Fibroblast of skin of left biceps (primary cell): ENCODE measurements at places on chromosomes 6 and 20.
A peak's percentile ranks its signal among the peaks of the same experiment; 100 is the strongest.

- DNase-seq, result peak; percentile 90
These were observed 92.6 kb upstream of the CLDN20 start for GRCh38 chr6:155171109-155171746.

DNA sequence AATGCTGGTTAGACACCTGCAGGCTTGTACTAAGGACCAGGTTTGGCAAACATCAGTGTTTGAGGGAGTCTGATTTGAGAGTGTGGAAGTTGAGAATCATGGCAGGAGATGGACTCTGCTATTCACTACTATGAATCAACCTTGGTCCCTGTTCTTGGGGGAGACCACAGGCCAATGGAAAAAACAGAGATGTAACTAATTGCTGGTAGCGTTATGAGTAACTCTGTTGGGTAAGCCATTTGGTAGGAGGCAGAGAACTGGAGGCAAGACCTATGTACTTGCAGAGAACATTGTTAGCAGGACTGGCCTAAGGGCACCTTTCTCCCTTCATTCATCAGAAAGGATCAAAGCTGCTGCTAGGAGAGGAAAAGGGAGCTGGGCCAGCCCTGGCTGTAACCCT lies 8.3 kb upstream of the WFDC2 start:
- no peak for DNase-seq

DNA sequence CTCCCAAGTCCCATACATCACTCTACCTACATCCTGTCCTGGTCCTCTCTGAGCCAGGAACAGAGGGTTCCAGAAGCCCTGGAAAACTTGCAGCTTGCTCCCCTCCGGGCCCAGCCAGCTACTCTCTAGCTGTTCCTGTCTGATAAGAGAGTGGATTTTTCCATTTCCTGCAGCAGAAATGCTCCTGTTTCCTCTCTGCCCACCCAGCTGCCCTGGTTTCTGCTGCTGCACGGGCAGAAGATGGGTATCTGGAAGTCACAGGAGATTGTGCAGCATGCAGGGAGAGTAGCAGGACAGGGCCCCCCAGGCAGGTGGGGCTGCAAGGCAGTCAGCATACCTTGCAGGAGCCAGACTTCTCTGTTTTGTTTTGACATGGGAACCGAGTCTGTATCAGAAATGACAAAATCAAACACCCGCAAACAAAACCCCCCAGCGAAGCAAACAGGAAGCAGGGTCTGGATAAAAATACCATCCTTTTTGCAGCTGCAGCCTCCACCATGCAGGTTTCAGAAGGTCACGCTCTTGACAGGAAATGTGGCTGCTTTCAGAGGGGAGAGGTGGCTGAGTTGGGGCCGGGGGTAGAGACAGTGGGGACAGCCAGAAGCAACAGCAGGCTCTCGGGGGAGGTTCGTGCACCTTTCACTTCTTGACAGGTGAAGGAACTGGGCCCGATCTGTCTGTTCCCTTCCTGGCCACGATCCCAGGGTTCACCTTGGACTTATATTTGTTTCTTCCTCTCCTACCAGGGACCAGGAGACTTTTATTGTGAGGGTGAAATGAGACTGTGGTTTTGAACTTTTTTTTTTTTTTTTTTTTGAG lies 50.8 kb upstream of the FAM83D start:
- DNase-seq, result no peak

GRCh38 chr6:157261606-157262005 lies 61.7 kb downstream of the TMEM242 start:
- DNase-seq, result no peak

DNA sequence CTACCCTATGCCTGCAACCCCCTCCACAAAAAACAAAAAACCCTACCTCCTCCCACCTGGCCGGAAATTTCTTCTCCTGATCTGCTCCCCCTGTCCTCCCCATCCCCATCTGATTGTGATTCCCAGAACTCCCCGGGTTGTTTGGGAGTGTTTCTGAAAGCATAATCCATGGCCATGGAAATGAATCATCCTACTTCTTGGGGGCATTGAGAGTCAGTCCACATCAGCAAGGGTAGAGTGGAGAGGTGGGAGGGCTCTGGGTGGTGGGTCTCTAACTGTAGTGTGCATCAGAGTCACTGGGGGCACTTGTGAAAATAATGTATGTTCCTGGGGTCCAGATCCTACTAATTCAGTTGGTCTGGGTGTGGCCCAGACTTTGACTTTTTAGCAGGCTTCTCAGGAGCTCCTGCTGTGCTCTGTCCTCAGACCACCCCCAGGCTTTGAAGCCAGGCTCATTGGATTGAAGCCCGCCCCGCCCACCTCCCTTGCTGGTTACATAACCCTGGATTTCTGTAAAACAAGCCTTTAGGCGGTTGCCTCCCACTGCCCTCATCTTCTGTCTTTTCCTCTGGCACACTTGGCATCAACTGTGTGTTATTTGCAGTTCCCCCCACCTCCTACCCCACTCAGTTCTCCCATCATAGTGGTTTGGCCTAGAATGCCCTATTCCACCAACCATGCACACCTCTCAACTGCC lies 10.5 kb downstream of the PIGT start:
- DNase-seq, result no peak

GRCh38 chr20:21184819-21185218 lies 58.9 kb downstream of the KIZ start:
- peak; percentile 19 for DNase-seq

- DNase-seq, result no peak
These were observed 12.1 kb downstream of the TMEM200A start for GRCh38 chr6:130377915-130378314.

DNA sequence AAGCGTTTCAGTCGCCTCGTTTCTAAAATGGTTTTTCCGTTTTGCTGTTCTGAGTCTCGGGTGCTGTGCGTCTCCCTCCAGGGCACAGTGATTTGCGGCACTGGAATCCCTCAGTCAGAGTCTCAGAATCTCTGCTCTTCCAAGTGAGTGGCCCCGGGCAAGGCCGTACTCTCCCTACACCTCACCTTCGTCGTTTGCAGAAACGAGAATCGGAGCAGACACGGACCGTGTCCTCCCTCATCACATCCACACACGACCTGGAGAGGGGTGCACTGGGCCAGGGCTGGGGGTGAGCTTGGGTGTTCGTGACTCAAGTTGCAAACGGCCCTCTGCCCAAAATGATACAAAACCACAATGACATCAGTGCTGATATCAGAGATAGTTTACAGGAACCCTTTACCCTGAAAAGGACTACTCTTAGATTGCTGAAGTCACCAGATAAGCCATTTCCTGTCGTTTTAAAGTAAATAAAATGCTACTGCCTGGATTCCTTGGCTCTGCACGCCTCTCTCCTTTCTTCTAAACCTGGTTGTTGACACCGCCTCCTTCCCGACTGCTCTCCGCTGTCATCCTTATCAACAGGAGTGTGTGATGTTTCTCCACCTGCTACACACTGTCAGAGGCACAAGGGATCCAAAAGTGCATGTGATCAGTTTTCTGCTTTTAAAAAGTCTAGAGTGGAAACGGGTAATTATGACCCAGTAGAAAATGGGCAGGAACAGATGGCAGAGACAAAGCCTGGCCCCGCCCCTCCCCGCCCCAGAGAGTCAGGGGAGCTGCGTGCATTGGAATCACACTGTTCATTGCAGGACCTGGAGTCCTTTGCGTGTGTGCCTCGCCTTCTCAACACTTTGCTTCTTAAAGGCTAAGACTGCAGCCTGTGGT lies 38.4 kb downstream of the KIF25 start:
- no peak for DNase-seq

DNA sequence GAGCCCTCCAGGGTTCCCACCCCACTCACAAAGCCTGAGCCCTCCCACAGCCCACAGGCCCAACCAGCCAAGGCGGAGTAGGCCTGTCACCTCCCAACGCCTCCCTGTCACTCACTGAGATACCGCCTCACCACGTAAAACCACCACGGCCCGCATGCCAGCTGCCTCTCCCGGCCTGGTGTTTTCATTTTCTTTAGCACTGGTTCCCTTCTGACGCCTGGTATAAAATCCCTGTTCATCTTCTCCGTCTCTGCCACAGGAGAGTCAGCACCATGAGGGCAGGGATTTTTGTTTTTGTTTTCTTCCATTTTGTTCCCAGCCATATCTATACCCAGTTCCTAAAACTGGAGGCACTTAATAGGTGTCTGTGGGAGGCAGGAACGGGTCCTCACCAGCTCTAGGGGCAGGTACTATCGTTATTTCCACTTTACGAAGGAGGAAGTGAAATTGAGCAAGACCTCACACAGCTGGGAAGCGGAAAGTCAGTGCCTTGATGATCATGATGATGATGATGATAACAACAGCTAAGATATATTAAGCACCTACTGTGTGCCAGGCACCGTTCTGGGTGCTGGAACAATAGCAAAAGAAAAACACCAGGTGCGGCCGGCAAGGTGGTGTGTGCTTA lies 58.6 kb downstream of the SNAI1 start:
- DNase-seq, result no peak

GRCh38 chr6:49980898-49981297 lies 11.5 kb upstream of the DEFB113 start:
- DNase-seq, result no peak

- DNase-seq, result no peak
These were observed 13.1 kb downstream of the PRDM1 start for GRCh38 chr6:106099235-106099537.

DNA sequence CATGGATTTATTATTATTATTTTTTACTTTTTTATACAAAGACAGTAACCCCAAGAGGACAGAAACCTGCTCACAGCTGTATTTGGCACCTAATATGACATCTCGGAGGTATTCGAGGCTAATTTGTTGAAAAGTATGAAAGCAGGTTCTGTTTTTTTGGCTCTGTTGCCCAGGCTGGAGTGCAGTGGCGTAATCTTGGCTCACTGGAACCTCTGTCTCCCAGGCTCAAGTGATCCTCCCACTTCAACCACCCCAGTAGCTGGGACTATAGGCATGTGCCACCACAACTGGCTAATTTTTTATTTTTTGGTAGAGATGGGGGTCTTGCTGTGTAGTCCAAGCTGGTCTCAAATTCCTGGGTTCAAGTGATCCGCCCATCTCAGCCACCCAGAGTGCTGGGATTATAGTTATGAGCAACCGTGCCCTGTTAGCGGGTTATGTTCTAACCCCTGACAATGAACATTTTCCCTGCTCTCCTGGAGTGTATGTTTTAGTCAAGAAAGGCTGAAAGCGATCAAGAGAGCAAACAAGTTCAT lies 53.7 kb upstream of the ZNF217 start:
- no peak for DNase-seq

GRCh38 chr20:32877507-32877906 lies 18.8 kb downstream of the EFCAB8 start:
- peak; percentile 6 for DNase-seq

- DNase-seq, result no peak
These were observed 242.9 kb downstream of the TBX18 start for GRCh38 chr6:84521511-84521910.

DNA sequence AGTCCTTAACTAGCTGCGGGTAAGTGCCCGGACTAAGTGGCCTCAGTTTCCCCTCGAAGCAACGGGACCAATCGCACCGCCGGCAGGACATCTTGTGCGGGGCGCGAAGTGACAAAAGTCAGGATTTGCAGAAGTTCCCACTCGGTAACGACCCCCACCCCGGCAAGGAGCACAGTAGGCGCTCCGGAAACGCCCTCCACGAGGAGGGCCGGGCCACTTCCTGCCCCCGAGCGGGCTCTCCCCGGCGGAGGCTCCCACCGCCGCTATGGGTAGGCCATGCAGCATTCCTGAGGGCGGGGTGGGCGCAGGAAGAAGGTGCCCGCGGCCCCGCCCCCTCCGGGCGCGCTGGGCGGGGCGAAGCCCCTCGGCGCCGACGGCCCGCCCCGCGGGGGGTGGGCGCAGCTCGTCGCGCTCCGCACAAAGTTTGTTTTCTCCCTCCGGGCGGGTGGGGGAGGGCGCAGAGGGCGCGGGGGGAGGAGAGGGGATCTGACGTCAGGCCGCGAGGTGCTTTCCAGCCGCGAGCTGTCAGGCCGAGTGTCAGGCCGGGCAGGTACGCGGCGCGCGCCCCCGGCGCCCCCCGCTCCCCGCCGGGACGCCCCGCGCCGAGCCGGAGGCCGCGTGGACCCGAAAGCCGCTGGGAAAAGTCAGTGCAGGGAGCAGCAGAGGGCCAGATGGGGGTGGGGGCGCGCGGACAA lies at the start of gene TGIF2:
TSS of gene TGIF2 (plus strand) at position 495 of the 695 bp plus-strand sequence. CDS start 5,178 bp downstream, outside the sequence.
- DNase-seq, result peak; percentile 77

DNA sequence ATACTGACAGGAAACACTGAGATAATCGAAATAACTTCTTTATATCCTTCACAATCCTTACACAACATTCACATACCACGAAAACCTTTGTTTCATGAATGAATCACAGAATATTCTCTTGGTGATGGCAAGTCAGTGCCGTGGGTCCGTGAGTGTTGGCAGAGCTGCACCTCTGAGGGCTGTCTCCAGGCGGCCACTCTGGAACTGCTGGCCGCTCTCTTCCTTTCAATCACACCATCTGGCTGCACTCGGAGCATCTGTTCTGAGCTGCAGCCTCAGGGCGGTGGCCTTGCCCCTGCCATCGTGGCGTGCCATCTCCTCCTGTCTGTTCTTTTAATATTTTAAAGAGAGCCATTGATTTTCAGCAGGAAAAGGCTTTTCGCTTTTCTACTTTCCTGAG lies 129.4 kb upstream of the AFDN start:
- no peak for DNase-seq

- DNase-seq, result no peak
These were observed 175.7 kb downstream of the PDE10A start for GRCh38 chr6:165487347-165487746.

DNA sequence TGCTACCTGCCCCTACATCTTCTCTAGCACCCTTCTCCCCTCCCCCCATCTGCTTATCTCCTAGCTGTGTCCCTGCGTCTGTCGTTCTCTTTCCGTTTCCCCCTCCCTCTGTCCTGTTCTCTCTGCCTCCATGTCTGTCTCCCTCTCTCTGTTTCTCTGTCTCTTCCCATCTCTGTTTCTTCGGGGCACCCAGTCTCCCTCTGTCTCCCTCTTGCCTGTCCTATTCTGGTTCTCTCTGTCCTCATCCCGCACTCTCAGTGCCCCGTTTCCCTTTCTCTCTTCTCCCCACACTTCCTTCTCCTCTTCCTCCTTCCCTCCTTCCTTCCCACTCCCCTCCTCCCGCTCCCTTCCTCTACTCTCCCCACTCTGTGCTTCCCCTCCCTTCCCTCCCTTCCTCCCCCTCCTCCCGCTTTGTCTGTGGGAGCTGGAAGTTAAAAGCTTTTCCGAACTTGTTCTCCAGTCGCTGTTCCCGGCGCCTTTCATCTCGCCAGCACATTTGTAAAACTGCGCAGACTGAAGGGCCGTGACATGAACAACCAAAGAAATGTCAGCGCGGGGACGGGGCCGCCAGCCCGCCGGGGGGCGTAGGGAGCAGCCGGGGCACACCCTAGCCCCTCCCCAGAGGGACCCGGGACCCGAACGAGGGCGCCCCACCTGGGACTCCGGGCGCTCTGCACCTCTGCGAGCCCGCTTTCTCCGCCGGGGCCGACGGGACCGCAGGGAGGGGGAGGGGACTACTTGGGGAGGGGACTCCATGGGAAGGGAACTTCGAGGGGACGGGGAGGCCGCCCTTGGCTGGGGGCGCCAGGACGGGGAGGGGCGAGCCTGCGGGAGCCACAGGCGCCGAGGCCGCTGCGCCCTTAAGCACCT lies 4.0 kb upstream of the CDH22 start:
- no peak for DNase-seq

DNA sequence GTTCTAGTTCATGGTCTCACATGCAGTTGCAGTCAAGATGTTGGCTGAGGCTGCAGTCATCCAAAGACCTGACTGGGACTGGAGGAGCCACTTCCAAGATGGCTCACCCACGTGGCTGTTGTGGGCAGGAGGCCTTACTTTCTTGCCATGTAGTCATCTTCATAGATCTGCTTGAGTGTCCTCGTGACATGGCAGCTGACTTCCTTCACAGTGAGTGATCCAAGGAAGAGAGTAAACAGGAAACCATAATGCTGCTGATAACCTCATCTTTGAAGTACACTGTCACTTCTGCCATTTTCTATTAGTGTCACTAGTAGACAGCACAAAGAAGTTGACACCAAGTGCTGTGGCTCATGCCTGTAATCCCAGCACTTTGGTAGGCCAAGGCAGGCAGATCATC lies 40.1 kb upstream of the AKIRIN2 start:
- DNase-seq, result no peak
